ENCODE measurements at places on chromosomes 3 and 15.

GRCh38 chr3:106882297-106882696 is 494.9 kb upstream of the CCDC54 start:
- no peak for DNase-seq

- DNase-seq = no peak
Observed at GRCh38 chr3:99957151-99957796, 139.6 kb downstream of the CMSS1 start.

GRCh38 chr3:81965696-81966095 is 204.3 kb upstream of the GBE1 start:
- DNase-seq = no peak

DNA sequence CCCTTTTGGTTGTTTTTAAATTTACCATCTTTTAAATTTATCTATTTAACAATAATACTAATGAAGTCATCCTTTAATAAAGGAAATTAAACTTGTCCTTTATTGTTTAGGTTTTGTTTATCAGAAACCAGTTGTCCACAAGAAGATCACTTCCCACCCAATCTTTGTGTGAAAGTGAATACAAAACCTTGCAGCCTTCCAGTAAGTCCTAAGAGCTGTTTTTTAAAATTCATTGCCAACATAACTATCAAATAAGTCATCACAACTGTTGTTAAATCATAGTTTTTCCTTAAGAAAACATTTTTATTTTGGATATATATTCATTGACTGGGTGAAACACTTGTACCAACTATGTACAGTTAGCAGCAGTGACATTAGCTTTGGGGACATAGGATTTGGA is 59.4 kb downstream of the CALML4 start:
- DNase-seq = no peak

GRCh38 chr3:100563652-100564211 is 45.7 kb upstream of the ADGRG7 start:
- no peak for DNase-seq

- no peak for DNase-seq
Observed at GRCh38 chr15:31160740-31161495, 59.4 kb upstream of the TRPM1 start.

GRCh38 chr3:13710251-13710650 is 161.3 kb downstream of the FBLN2 start:
- DNase-seq = no peak

- no peak for DNase-seq
Observed at GRCh38 chr3:129295286-129295685, 16.6 kb downstream of the HMCES start.

DNA sequence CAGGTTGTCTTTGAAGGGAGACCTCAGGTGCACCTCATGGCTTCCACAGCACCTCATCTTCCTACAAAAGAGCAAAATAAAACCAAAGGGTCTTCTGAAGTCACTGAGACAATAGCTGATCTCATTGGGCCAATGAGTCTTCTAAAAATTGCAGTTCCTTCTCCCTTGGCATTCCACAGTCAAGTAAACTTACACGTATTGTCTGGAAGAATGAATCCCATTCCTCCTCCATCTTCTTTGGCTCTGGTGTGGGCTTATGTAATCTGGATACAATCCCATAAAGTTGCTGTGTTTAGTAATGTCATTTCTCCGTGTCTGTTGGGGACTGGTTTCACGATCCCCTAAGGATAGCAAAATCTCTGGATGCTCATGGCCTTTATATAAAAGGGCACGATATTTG is 85.5 kb upstream of the CGNL1 start:
- DNase-seq = no peak

- DNase-seq = no peak
Observed at GRCh38 chr3:177493091-177493490, 295.8 kb upstream of the TBL1XR1 start.

DNA sequence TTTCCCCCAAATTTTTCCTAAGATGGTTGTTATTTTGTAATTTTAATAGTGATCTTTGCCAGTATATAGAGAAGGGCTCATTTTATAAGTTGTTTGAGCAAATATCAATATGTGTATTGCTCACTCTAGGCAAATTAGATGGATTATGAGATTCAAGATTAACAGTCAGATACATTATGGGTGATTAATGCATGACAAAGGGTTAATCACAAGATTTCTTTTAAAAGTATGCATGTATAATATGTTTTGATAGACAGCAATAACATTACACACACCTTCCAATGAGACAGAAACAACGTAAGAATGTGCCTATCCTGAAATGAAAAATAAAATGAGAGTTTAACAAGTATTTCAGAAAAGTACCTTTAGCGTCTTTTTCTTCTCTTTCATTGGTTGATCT is 547.6 kb upstream of the AGTR1 start:
- no peak for DNase-seq

DNA sequence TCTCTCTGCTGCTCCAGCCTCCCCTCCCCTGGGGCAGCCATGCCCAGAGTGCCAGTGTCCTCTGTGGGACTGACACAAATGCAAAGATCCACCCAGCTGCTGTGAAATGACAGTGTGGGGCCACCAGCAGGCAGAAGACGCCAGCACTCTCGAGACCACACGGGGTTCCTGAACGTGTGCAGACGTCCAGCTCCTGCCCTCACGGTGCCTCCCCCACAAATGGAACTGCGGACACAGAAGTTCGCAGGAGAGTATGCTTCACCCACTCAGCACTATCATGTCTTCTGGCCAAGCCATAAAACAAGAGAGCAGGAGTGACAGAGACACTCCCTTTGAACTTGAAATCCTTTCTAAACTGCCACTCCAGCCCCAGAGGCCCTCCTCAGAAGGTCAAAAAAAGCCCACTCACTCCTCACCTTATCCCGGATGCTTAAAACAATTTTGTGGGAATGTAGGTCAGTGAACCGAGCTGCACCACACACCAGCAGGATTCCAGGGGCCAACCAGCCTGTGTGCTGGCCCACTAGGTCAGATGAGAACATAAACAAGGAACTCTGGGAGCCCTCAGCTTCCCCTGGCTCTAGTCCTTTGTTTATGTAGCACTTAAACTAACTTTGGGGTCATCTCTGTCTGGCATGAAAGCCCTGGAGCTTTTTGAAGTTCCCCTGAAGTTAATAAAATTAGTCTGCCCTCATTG is 112.6 kb downstream of the DNAJB8 start:
- DNase-seq = peak; percentile 20

GRCh38 chr3:196968233-196969133 is at the start of gene PIGZ:
PIGZ (minus strand) TSS chr3:196968833; CDS start chr3:196952031, 16,802 bp downstream.
- no peak for DNase-seq

DNA sequence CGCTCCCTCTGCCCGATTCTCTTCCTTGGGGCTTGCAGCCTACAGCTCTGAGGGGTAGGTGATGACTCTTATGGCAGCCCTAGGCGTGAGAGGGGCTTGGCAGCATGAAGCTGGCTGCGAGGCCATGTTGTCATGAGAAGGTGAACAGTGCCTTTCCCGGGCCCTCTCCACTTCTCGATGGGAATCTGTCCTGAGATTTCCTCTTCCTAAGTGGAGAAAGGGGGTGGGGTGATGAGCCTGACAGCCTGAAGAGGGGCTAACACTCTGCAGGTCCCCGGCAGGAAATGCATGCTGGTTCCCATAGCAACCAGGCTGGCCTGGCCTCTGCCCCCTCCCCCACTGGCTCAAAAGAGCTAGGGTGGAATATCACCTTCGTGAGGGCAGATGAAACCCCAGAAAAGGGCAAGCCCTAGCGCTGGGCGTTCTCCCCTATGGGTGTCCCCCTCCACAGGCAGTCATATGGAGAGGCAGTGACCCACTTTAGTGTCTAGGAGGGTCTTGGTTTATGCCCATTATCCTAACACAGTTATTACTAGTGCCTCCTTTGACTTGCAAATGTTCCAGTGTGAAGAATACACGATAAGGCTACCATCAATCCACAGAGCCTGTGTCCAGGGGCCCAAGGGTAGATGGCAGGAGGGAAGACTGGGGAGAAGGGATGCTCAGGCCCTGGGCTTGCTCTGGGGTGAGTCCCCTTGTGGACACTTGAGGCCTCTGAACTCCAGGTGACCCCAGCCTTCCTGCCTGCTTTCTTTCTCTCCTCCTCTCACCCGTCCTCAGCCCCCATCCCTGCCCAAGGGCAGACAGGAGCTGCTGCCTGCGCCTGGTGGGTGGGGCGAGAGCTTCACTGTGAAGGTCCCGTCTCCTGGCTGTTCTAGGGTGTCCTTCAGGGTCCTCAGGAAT is 13.2 kb downstream of the EPHB3 start:
- DNase-seq = no peak

DNA sequence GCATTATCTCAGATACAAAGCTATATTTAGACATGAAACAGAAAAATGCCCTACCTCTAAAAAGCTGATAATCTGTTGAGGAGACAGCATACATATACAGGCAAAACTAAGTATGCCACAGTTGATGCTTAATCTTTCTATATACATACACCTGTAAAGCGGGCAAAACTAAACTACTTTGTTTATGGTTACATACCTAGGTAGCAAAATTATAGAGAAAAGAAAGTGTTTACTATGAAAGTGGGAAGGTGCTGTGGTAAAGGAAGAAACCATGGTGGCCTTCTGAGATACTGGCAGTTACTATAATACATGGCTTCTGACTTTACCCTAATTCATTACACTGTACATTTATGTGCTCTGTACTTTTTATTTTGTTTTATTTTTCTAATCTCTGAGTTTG is 36.0 kb upstream of the NR1I2 start:
- no peak for DNase-seq

GRCh38 chr15:62365795-62366442 is 200.8 kb upstream of the C2CD4B start:
- DNase-seq = no peak

DNA sequence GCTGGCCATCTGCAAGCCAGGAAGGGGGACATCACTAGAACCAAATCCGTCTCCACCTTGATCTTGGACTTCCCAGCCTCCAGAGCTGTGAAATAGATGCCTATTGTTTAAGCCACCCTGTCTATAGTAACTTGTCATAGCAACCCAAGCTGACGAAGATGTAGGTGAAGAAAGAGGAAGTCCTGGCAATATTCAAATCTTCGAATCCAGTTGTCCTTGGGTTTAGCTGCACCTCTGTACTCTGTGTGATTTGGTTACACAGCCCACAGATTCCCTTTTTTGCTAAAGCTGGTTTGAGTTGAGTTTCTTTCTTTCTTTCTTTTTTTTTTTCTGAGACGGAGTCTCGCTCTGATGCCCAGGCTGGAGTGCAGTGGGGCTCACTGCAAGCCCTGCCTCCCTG is 68.0 kb upstream of the XCR1 start:
- DNase-seq = no peak

DNA sequence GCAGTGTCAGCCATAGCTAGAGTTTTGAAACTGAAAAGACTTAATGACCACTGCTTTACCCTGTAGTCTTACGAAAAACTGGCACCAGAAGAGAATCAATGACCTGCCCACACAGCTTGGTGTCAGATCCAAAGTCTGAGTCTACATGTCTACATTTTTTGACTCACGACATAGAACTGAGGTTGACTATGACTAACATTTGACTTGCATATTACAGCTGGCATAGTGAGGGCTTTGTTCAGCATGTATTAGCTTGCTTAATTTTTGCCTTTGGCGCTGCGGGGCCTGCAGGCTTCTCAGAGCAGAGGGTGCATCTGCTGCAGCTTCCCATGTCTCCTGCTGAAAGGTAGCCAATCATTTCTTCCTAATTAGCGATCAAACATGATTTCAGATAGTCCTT is 167.0 kb downstream of the EBLN2 start:
- DNase-seq = no peak

DNA sequence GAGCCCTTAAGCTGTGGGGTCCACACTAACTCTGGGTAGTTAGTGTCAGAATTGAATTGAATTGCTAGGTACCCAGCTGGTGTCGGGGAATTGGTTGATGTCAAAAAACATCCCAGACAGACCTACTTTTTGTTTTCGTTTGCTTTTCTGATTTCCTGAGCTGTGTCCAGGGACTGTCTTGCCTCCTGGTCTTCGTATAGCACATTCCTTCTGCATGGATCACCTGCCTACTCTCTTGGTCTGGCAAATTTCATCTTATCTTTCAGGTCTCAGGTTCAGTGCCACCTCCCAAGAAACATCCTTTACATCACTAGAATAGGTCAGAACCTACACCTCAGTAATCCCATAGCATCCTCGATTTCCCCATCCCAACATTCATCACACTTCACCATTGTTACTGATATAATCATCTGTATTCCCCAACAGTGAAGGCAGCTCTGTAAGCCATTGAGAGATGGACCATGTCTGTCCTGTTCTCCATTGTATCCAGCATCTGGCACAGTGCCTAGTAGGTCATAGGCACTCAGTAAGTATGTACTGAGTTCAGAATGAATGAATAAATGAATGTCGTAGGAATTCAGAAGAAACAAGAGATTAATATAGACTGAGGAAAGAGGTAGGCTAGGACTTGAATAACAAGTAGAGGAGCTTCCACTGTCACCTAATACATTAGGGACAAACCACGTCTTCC is 81.2 kb downstream of the ANP32A start:
- no peak for DNase-seq

- DNase-seq = no peak
Observed at GRCh38 chr15:42858999-42859789, 61.4 kb downstream of the TTBK2 start.

- DNase-seq = no peak
Observed at GRCh38 chr15:38706956-38707355, 142.3 kb upstream of the RASGRP1 start.

- no peak for DNase-seq
Observed at GRCh38 chr3:134276086-134276485, 25.4 kb upstream of the RYK start.

GRCh38 chr3:37968813-37969595 is 21.6 kb upstream of the VILL start:
- no peak for DNase-seq

DNA sequence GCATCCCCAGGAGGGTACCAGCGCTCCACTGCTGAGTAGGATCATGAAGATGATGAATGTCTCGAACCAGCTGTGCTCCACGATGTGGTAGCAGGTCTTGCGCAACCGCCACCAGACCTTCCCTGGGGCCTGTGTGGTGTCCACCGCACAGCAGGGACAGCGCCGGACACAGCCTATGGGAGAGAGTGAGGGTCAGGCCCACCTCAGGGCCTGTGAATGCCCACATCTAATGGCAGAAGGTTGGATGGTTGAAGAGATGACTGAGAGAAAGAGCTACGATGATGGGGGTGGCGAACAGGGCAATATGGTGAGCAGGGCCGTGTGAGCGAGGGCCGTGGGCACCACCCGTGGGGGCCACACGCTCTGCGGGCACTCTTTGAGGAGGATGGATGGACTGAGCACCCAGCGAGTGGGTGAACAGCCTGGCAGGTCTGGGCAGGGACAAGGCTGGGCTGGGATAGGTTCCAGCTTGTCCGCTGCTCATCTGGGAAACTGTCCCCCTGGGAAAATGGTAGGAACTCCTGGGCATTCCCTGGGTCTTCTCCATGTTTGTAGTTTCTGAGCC is 74.1 kb downstream of the SCN5A start:
- DNase-seq = no peak

Data from astrocyte of the cerebellum (primary cell).